ENCODE measurements at places on chromosomes 4 and X. TPM values are rescaled to one million over a fixed set of nuclear protein-coding genes. Genes with fewer than 3 reads are reported as not detected.

The PAGE5 gene
- total RNA-seq, result not detected

The HPGDS gene
- not detected for total RNA-seq

The C1QTNF7 gene
- total RNA-seq, result not detected

The MAGEC2 gene
- not detected for total RNA-seq

The IQCM gene
- not detected for total RNA-seq

The CXCL3 gene
- total RNA-seq, result 7.3 TPM

The NOX1 gene
- not detected for total RNA-seq

The PARM1 gene
- 3.0 TPM for total RNA-seq

The PLAC1 gene
- total RNA-seq, result not detected

The LANCL3 gene
- total RNA-seq, result 0.13 TPM

The RAB9A gene
- 39.0 TPM for total RNA-seq

The CYLC1 gene
- not detected for total RNA-seq

The SHROOM4 gene
- 7.5 TPM for total RNA-seq

The EMCN gene
- 0.34 TPM for total RNA-seq

The PAK3 gene
- 2.3 TPM for total RNA-seq

The VCX3A gene
- total RNA-seq, result not detected

The PPARGC1A gene
- 3.3 TPM for total RNA-seq

The CXCL8 gene
- total RNA-seq, result 76.9 TPM

The CFAP47 gene
- total RNA-seq, result 0.21 TPM

The CXorf65 gene
- total RNA-seq, result not detected

The POF1B gene
- total RNA-seq, result not detected

The MAGEC3 gene
- not detected for total RNA-seq

The SEC31A gene
- total RNA-seq, result 178 TPM

The SYN1 gene
- total RNA-seq, result 1.9 TPM

The ANK2 gene
- total RNA-seq, result 46.0 TPM

The UGT2B11 gene
- total RNA-seq, result not detected

The RRH gene
- not detected for total RNA-seq

The SPARCL1 gene
- total RNA-seq, result 0.89 TPM

The C4orf51 gene
- total RNA-seq, result not detected

The CYSLTR1 gene
- total RNA-seq, result not detected

The PABPC1L2A gene
- total RNA-seq, result not detected

The UGT2B17 gene
- not detected for total RNA-seq

The PSAPL1 gene
- total RNA-seq, result not detected

The PLS3 gene
- total RNA-seq, result 79.6 TPM

The STATH gene
- total RNA-seq, result not detected

The ETDB gene
- total RNA-seq, result not detected

The TMEM35A gene
- total RNA-seq, result 0.41 TPM

The DMP1 gene
- total RNA-seq, result not detected

The BEX2 gene
- total RNA-seq, result 74.2 TPM

The HELT gene
- total RNA-seq, result not detected

The POLN gene
- total RNA-seq, result 0.07 TPM

The VCX3B gene
- total RNA-seq, result not detected
